Body of pancreas (tissue), 4 donors: ENCODE measurements at places on chromosomes 11 and 22.

DNA sequence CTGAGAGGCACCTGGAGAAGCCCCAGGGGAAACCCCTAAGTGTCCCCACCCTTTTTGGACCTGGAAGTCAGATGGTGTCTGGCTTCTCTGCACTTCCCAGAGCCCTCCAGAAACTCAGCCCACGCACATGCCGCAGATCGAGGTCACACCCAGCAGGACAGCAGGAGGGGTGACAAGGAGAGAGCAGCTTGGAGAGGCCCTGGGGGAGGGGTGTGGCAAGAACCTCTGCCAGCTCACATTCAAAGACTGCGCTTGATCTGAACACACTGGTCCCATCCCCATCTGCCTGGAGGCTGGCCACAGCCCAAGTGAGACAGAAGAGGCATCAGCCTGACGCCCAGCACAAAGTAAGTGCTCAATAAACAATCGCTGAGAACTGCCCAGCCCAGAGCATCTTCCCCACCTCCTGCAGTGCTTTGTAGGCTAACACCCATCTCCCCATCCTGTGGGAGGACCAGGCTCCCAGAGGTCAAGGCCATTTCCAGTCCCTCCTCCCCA, 21.4 kb downstream of the TMPRSS6 start:
- no peak for DNase-seq

DNA sequence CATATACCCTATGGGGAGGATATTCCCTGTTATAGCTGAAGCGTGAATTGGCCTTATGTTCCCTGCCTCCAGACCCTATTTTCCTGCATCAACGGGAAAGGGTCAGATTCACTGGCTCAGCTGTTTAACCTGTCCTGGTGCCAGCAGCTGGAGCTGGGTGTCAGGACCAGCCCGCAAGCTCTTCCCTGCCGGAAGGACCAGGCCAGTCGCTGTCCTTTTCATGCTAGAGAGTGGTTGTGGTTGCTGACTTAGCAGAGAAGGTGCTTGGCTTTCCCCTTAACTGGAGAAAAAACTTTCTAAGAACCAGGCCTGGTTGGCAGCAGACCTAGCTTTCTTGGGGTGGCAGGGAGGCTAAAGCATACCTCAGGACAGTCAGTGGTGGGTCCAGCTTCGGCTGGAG, 5.2 kb upstream of the SREBF2 start:
- no peak for DNase-seq

DNA sequence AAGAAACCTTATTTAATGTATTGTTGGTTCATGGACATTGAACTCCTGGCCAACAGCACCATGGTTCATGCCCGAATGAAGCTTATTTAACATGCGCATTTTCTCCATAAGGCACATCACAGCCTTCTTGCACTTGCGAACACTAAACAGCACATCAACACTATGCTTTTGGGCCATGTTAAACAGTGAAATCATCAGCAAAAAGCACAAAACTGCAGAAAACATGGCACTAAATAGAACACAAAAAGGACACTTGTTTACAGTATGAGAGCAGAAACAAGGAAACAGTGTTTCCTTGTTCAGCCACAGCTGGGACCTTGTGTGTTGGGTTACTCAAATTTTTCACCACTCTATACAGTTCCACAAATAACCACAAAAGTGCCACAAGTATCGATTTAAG, 122.3 kb downstream of the MSANTD4 start:
- no peak for DNase-seq

DNA sequence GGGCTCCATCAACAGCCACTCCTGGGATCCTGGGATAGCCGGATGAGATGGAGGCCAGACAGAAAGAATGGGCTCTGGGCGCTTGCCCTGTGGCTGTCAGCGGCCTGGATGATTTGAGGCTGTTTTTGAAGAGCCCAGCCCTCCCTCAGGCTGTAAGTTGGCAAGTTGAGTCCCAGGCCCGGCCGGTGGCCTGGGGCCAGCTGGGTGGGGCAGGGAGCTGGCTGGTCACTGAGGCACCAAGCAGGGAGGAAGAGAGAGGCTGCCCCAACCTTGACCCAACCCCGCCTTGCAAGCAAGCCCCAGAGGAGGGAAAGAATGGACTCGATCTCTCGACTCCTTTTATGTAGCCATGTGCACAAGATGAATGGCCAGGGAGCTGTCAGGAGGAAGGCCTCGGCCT, 34.9 kb downstream of the RIBC2 start:
- DNase-seq: no peak

GRCh38 chr11:65159012-65159411, 11.0 kb upstream of the SPDYC start:
- no peak for DNase-seq

DNA sequence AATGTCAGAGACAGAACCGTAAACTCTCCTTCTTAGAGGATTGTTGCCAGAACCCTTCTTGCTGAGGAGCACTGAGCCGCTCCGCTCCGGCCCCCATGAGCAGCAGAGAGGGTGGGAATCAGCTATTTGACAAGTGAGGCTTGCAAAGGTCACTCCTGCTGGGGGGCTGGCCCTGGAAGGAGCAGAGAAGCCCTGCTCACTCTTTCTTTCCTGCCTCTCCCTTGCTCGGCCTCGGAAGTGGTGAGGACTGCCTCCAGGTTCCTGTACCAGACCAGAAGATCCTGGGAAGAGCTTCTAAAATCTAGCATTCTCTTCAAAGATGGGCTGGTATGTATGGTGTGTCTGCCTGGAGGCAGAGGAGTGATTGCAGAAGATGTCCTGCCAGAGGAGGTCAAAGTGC, 168.6 kb upstream of the NECTIN1 start:
- DNase-seq: no peak

- no peak for DNase-seq
Measured at GRCh38 chr11:21556926-21557325, 636.0 kb upstream of the ANO5 start.

- DNase-seq: no peak
Measured at GRCh38 chr11:102760344-102761035, 19.9 kb downstream of the MMP10 start.

- no peak for DNase-seq
Measured at GRCh38 chr22:29700206-29700899, 19.4 kb upstream of the CABP7 start.

- DNase-seq: peak; percentile 68
Measured at GRCh38 chr22:30212363-30212995, 34.1 kb downstream of the LIF start.

GRCh38 chr11:130145975-130146776, 13.4 kb upstream of the ST14 start:
- DNase-seq: peak; percentile 73

DNA sequence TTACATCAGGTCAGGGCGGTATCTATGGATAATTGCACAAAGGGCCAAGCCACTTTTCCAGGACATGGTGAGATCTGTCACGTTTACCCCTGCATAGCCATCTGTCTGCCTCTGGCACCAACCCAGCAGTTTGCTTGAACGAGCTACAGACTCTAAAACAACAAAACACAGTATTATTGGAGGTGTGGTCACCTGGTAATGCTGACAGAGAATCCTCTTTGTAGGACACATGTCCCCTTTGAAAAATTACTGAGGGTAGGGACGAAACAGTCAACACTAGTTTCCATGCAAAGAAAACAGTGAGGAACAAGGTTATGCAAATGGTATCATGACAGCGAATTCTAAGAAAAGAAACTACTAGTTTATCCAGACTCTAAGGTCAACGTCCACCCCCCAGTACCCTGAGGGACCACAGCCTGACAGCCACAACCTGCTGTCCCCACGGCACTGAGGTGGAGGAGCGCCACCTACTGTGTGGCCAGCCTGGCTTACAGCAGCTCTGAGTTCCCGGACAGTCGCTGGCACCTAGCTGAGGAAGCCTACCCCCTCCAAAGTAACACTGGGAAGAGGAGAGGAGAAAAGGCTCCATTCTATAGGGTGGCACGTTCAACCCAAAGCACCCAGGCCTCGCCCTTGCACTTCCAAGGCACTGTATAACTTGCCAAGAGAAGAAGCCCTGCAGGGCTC, 117.4 kb upstream of the BID start:
- no peak for DNase-seq

DNA sequence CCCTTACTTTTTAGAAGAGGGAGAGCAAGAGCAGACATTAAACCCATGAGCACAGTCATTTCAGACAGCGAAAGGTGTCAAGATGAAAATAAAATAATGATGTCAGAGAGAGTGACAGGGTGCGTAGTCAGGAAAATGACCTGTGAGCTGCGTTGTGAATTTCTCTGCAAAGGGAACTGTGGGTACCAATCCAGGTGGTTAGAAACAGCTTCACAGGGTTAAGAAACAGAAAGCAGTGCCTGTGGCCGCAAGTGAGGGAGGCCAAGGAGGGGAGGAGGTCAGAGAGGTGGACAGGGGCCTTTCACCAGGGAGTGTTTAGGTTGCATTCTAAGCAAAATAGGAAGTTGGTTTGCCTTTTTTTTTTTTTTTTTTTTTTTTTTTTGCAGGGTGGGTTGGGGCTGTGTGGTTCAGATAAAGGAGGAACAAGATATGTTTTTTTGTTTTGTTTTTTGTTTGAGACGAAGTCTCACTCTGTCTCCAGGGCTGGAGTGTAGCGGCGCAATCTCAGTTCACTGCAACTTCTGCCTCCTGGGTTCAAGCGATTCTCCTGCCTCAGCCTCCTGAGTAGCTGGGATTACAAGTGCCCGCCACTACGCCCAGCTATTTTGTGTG, 7.9 kb downstream of the TIGD3 start:
- no peak for DNase-seq

DNA sequence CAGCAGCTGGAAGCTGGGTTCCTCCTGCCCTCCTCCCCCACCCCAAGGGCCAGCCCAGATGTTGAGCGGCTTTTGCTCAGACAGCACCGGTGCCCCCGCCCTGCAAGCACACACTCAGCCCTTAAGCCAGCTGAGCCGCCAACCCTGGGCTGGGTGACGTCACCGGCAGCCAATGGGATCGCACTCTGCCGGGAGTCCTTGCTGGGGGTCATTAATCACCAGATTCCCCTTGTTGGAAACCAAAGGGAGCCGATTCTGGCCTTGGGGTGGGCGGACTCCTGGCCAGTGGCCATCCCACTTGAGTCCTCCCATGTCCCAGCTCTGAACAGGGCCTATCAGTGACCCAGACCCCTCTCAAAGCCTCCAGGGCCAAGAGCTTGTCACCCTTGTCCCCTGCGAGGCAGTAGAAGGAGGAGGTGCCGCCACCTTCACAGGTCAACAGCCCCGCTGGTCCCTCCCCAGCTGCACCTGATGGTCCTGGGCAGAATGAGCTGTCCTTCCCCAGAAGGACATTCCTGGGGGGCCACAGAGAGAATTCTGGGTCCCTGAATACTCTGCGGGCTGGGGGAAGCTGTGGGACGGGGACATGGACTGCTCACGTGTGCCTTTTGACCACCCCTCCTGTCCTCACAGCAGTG, 7.4 kb downstream of the DUSP8 start:
- peak; percentile 89 for DNase-seq

GRCh38 chr11:15800111-15800800, 556.1 kb downstream of the SOX6 start:
- DNase-seq: peak; percentile 21

GRCh38 chr11:36095716-36096115, 151.9 kb downstream of the LDLRAD3 start:
- no peak for DNase-seq

DNA sequence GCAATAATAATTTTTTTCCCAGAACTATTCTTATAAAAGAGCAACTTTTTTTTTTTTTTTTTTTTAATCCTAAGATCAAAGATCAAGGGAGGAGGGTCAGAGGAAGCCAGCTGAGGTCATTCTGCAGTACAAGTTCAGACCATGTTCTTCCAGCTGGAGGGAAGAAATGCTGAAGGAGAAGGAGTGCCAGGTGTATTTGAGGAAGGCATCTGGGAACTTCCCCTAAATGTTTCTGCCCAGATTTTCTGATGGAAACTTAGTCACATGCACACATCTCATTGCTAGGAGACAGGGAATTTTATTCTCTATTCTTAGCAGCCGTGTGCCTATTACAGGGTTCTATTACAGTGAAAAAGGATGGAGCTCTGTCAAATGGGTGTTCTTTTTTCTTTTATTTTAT, 208.4 kb downstream of the ARHGAP42 start:
- DNase-seq: no peak

GRCh38 chr22:50236731-50237409, 8.0 kb downstream of the TUBGCP6 start:
- no peak for DNase-seq

GRCh38 chr11:9625162-9625561, 38.7 kb upstream of the SWAP70 start:
- no peak for DNase-seq

GRCh38 chr11:119728211-119728626, 781 bp downstream of the NECTIN1 start:
- DNase-seq: peak; percentile 41

DNA sequence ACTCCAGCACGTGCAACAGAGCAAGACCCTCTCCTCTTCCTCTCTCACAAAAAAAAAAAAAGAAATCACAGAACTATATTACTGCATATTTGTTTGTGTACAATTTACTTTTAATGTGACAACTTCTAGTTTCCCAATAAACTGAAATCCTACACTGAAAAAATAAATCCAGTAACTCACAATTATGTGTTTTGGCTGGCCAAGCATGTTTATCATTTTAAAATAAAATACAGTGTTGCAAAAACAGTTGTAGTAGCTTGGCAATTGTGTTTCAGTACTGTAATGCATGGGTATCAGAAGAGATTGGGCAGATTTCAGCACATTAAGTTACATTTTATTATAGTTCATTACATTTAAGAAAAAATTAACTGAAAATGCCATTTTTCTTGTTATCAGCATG, 344.9 kb downstream of the ETS1 start:
- no peak for DNase-seq

- DNase-seq: peak; percentile 33
Measured at GRCh38 chr11:128135451-128135850, 451.9 kb downstream of the ETS1 start.

- DNase-seq: no peak
Measured at GRCh38 chr11:19405966-19406365, 165.2 kb upstream of the E2F8 start.

DNA sequence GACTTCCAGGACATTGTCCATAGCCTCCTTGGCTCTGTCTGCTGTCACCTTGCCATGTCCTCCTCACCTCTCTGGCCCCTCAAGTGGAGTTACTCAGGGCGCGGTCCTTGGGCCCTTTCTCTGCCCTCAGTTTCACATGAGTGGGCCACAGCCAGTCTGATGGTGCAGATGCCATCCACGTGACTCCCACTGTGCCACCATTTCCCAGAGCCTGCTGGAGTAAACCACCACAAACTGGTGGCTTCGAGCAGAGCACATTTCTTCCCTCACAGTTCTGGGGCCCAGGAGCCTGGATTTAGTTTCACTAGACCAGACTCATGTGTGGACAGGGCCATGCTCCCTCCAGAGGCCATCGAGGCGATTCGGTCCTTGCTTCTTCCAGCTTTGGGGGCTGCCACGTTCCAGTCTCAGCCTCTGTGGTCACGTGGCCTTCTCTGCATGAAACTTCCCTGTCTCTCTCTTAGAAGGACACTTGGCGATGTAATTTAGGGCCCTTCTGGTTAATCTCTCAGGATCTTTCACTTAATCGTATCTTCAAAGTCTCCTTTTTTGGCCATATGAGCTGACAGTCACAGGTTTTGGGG, 14.6 kb downstream of the SMARCB1 start:
- no peak for DNase-seq
